ENCODE measurements at places on chromosomes 1 and 21.

- no peak for DNase-seq
These were observed 71.2 kb downstream of the LHX4 start for GRCh38 chr1:180301135-180301742.

GRCh38 chr1:163298365-163298764, 23.4 kb upstream of the NUF2 start:
- no peak for DNase-seq

- DNase-seq: no peak
These were observed 12.5 kb upstream of the WNT2B start for GRCh38 chr1:112496290-112496689.

- DNase-seq: no peak
These were observed 17.0 kb upstream of the WNT4 start for GRCh38 chr1:22159891-22160290.

GRCh38 chr1:224957696-224958095, 28.2 kb downstream of the DNAH14 start:
- no peak for DNase-seq

- no peak for DNase-seq
These were observed 64.1 kb downstream of the LRRC8D start for GRCh38 chr1:89884718-89885596.

DNA sequence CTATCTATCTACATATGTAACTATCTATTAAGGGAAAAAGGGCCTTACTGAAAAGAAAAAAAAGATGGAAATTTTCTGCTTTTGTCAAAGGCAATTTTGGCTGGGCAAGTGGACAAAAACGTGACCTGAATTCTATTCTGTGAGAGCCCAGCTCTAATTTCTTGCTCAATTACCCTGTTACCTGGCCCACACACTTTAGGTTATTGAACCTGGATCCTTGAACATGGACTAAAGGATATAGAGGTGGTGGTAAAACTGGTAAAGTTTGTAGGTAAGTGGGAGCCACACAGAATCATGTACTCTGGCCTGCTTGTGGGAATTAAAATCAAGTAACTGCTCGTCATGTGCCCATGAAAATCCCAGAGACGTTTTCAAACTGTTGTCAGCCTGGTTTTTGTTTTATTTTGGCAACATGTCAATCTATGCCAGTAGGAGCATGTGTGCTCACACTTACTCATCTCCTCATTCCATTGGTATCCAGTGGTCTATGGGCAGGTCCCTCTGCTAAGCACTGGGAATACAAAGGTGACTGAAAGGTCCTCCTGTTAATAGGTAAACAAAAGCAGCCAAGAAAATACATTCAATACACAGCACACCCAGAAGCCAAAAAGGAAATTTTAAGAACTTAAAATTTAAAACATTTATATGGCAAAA, 113.7 kb upstream of the WARS2 start:
- DNase-seq: no peak

- no peak for DNase-seq
These were observed 15.5 kb upstream of the FAM78B start for GRCh38 chr1:166182281-166182680.

DNA sequence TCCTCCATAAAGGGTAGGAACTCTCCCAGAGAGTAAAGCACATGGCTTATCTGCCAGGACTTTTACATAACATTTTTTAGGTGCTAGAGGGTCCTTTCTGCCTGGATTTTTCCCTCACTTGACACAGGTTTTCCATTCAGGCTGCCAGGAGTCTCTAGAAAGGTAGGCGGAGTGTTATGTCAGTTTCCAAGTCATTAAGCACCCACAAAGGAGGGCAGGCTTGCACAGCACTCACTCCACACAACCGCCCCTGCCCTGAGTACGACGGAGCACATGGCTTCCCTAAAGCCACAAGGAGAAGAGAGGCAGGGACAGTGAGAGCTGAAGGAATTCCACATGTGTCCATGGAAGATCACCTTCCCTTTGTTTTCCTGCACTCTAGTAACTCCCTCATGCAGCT, 55.7 kb downstream of the CAPZB start:
- DNase-seq: no peak

GRCh38 chr1:18536915-18537314, 56.2 kb downstream of the KLHDC7A start:
- DNase-seq: no peak

GRCh38 chr21:37927711-37928110, 11.5 kb upstream of the KCNJ6 start:
- DNase-seq: no peak

- no peak for DNase-seq
These were observed 865 bp downstream of the ATP5IF1 start for GRCh38 chr1:28236656-28237322.

- DNase-seq: no peak
These were observed 147.7 kb downstream of the DMRTA2 start for GRCh38 chr1:50275566-50275965.

DNA sequence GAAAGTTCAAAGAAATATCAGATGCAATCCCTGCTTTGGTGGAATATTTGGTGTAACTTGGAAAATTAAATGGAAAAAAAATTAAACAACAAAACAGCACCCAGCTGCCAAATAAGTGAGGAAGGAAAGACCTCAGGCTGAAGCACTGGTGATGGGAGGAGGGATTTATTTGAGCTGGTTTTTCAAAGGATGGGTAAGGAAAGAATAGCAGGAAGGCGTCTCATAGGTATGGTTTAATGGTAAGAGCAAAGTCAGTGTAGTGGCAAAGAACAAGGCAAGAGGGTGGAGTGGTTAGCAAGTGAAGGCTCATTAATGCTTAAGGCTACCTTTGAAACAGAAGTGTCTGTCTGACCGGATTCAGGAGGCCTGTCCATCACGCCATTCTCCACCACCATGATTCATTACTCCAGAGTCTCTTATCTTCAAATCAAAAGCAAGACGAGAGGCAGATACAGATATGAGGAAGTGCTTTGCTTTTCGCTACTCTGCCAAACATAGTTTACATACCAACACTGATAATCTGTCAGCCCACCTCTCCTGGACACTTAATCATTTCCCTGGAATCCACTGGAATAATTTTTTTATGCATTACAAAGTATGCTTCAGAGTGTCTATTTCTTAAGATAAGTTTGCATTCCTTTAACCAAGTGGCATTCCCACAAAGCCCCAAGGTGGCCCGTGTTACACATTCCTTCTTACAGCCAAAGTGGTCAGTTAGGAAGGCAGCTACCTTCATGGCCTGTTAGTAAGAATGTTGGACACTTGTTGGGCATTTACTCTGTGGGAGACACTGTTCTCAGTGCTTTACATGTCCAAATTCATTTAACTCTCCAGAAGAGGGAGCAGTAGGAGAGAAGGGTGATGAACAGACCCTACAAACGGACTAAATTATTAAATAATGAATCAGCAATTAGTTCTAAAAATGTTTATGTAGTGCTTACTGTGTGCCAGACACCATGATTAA, 146.6 kb downstream of the ROR1 start:
- no peak for DNase-seq

DNA sequence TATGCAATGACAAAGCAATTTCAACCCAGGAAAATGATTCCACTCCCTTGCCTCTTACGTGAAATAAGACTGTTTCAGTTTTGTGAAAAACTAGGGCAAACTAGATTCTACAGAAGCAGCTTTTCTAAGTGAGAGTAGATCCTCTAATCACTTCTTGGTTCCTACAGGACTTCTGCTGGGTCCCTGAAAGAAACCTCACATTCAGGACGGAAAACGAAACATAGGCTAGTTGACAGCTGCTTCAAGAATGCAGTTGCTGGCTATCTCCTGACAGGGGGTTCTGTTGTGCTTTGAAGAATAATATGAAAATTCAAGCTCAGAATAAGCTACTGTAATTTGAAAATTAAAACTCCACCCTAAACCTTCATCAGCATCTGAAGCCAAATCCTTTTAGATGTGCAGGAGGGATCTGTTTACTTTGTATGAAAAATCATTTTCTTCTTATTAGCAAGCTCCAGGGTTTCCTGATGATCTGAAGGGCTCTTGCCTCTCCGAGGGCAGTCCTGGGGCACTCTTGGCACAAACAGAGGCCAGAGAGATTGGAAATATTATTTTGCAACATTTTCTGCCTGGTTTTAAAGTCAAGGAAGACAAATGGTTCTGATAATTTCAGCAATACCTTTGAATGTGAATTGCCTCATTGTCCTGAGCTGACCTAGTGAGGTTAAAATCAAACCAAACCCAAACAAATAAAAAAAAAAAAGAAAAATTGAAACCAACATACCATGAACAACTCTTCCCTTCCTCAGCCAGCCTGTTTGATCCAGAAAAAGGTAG, 55.0 kb downstream of the NTMT2 start:
- no peak for DNase-seq

- DNase-seq: no peak
These were observed 143.8 kb downstream of the CASZ1 start for GRCh38 chr1:10652626-10653025.

- DNase-seq: no peak
These were observed 72.3 kb downstream of the TNFSF4 start for GRCh38 chr1:173134800-173135199.

DNA sequence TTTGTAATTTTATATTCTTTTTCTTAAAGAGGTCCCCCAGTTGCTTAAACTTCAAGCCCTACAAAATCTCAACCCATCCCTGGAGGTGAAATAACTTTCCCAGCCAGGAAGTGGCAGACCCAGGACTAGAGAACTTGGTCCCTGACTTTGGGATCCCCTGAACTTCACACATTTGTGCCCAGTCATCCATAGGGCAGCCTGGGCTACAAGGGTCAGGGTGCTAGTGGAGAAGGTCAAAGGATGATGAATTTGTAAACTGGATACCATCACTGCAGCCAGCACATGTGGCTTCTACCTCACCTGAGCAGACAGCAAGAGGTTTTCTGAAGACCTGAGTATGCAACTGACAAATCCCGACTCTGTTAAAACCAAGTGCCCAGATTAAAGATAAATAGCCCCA, 31.4 kb downstream of the HIVEP3 start:
- no peak for DNase-seq

DNA sequence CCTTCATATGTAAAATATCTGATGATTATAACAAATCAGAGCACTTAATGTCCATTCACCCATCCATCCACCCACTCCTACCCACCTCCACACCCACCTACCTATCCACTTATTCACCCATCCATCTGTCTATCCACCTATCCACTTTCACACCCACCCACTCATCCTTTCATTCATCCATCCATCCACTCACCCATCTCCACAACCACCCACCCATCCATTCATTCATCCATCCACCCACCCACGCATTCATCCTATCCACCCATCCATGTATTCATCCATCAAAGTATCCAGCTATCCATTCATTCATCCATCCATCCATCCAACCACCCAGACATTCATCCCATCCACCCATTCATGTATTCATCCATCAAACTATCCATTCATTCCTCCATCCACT, 466.1 kb downstream of the AJAP1 start:
- no peak for DNase-seq

DNA sequence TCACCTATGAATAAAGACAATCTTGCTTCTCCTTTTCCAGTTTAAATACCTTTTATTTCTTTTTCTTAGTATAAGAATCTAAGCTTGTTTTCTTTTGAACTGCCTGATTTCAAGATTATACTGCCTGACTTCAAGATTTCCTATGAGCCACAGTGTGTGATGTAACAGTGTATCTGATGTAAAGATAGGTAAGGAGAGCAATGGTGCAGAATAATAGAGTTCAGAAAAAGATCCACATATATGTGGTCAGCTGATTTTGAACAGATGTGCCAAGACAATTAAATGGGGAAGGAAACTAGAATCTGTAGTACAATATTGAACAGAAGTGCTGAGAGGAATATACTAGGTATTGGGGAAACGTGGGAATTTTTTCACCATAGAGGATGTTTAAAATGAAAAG, 21.0 kb downstream of the EXO1 start:
- DNase-seq: no peak

DNA sequence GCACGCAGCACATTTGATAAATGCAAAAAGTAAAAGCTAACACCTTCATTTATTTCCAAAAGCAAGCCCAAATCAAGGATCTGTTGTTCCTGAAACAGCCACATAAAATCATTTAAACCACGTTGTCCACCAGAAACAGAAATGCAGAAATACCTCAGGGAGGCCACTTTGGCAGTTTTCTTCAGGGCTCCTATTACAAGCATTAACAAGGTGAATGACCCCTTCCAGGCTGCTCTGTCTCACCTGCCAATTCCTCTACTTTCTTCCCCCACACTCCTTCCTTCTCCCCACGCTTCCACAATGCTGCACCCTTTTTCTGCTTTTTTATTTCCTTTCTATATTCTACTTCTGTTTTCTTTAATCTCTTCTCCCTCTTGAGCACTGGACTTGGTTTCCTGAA, 55.0 kb upstream of the PTGFRN start:
- no peak for DNase-seq

DNA sequence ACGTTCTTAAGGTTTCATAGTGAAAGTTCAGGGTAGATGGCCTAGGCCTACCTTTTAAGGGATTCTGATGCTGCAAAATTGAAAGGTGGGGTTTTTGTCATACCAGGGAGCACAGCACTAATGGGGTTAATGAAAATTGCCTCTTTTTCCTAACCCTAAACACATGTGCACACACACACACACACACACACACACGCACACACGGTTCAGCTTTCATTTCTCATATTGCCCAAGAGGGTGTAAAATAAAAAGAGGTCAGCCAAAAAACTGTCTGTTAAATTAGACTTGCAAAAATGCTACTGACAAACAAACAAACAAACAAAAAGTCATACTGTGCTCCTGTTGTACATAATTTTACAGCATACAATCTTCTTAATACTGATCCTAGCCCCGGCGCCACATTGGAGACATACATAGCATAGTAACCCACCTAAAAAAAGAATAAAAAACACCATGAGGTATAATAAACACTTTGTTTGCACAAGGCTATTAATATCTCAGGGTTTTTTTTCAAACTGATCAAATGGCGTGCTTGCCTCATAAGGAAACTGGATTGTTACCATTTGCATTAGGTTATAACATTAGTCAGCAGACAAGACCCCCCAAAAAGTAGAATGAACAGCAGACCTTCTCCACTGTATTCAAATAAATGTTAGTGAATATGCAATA, 69.1 kb downstream of the TGFB2 start:
- no peak for DNase-seq

GRCh38 chr1:177907000-177907399, 62.9 kb downstream of the SEC16B start:
- DNase-seq: no peak

DNA sequence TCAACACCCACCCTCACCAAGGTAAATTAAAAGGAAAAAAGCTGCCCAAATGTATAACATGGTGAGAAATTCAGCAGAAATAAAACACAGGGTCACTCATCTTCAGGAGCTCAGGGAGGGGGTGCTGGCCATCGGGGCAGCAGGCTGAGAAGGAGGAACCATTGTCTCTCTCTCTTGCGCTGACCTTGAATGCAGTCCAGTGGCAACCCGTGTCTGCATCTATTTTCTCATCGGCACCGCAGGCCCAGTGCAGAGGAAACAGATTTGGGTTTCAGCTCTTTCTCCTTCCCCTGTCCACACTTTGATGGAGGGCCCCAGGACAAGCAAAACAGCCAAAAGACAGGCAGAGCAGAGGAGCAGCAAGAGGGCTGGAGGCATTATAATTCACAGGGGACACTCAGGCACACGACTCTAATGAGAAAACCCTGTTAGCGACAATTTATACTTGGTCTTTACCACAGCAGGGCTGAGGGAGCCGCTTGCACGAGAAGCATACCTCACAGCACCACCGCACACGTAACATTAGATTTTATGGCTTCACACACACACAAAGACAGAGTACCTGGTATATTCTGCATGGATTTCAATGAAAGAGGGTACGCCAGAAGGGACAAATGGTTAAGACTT, 18.6 kb downstream of the MKNK1 start:
- DNase-seq: no peak
